ENCODE measurements at places on chromosomes 1 and 21.

DNA sequence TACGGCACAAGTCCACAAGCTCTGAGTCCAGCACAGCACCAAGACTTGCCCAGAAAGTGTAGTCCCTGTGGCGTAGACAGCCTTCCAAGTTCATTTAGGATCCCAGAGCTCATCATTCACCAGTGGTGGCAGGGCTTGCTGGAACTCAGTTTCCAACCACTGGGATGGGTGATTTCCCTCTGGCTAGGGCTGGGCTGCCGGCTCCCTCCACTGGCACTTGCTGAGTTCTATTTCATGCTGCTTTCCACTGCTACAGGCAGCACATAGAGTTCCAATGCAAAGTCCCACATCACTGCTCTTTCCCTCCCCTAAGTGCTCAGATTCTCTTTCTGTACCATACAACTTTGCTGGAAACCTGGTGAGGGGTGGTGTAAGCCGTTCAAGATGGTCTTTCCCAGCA, 510.3 kb upstream of the TMPRSS15 start:
- no peak for DNase-seq

- no peak for DNase-seq
These were observed 1285.8 kb upstream of the NCAM2 start for GRCh38 chr21:19712441-19712840.

DNA sequence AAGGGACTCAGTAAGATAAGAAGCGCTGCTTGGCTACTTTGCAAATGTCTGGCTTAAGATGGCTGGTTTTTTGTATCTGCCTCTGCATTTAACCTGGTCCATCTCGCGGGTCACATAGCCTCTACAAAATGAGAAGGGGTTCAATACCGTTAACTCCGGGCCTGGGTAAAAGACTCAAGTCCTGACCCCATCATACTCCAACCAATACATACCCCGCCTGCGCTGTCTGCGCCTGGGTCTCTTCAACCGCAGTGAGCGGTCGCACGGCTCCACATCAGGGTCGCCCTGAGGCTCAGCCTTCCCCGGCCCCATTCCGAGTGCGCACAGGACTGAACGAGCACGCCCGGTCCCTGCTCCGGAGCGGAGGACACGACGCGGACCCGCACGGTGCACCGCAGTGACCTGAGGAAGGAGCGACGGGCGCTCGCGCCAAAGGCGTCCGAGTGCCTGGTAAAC, 558 bp upstream of the PGD start:
- no peak for DNase-seq

GRCh38 chr21:28828981-28829380, 163.7 kb downstream of the LTN1 start:
- no peak for DNase-seq

DNA sequence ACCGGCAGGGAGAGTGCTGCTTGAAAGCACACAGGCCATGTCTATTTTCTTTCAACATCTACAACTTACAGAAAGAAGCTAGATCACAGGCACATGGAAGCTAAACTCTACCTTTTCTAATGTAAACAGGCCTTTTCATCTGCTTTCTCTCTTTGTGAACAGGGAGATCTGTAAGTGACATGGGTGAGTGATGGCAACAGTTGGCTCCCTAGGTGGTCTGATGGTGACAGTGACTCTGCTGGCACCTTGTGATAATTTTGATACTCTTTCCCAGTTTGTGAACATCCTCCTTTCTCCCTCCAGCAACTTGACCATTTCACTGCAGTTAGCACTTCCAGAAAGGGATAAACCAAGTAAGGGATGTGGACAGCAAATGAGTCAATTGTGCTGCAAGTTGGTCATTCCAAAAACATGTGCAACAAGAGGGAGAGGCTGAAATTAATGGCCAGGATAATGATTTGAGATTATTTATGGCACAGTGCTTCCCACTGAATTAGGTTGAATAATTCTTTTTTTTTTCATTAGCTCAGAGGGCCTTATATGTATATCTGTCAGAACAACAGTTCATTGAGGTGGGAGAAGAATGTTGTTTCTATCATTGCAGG, 89.5 kb downstream of the XCL2 start:
- DNase-seq: no peak

All from stimulated activated effector memory CD8-positive, alpha-beta T cell treated with anti-CD3 and anti-CD28 coated beads, Interleukin-12 subunit alpha, Interleukin-12 subunit beta, amount 100 ng/mL, for 72 hours (primary cell).